Dermis blood vessel endothelial cell (primary cell): ENCODE measurements at places on chromosomes 1 and 21. TPM values are rescaled to one million over a fixed set of nuclear protein-coding genes. Genes with fewer than 3 reads are reported as not detected.

DNA sequence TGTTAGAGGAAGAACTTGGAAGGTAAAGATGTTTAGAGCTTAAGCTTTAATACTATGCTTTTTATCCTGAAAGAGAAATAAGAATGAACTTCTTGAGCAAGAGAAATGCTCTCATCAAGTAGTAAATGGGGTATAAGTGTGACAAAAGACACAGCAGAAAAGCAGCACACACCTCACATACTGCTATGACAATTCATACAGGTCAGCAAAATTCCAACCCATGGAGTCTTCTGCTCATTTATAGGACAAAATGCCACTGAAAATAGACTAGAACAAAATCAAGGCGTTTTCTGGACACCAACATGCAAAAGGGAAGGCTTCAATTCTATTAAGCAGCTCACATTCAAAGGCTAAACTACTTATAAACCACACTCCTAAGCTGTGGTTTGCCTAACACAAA is 61.2 kb downstream of the EYA3 start:
- DNase-seq: no peak

DNA sequence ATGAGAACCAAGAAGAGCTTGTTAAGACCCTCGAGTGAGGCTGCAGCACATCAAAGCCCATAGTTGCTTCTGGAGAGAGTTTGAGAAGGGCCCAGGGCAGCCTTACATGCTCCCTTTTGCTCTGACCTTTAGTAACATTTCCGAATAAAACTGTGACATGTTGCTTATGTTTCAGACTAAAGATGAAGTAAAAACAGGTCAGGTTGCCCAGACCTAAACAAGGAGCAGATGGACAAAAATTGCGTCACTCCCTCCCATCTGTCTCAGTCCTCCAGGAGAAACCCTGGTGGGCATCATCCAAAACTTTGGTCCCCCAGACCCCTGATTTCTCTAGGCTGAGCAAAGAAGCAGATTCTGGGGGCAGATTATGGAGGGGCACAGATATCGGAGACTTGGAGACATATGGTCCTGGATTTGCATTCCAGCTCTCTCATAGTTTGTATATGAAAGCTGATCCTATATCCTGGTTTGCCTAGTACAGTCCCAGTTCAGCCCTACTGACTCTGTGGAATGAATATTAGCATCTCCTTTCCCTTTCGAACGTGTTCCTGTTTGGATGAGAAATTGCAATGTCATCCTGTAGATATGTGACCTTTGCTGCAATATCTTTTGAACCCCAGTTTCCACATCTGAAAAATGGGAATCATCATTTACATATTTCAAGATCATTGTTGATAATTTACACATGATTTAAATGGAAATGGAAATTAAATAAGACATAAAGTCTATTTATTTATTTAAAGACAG is 304.9 kb upstream of the USP24 start:
- no peak for DNase-seq

- no peak for DNase-seq
Observed at GRCh38 chr1:238264951-238265350, 374.2 kb upstream of the ZP4 start.

DNA sequence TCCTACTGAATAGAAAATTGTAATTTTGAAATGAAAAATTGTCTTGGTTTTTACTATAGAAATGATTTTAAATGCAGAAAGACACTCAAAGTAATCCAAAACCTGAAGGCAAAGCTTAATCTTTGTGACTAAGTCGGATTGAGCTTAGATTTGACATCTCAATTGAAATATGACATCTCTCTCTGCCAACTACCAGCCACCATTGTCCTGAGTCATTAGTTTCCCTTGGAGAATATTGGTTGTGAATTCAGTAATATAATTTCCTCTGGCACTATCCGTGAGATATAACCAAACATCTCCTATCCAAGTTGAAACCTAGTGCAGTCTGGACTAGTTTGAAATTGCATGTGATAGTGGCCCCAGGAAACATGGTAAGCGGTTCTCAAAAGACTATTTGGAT is 37.1 kb downstream of the PLA2G4A start:
- DNase-seq: no peak

GRCh38 chr1:153985941-153986761 is at the start of gene RAB13:
RAB13 (minus strand) TSS chr1:153986339; CDS start chr1:153986236, 103 bp downstream.
- DNase-seq: peak; percentile 87

DNA sequence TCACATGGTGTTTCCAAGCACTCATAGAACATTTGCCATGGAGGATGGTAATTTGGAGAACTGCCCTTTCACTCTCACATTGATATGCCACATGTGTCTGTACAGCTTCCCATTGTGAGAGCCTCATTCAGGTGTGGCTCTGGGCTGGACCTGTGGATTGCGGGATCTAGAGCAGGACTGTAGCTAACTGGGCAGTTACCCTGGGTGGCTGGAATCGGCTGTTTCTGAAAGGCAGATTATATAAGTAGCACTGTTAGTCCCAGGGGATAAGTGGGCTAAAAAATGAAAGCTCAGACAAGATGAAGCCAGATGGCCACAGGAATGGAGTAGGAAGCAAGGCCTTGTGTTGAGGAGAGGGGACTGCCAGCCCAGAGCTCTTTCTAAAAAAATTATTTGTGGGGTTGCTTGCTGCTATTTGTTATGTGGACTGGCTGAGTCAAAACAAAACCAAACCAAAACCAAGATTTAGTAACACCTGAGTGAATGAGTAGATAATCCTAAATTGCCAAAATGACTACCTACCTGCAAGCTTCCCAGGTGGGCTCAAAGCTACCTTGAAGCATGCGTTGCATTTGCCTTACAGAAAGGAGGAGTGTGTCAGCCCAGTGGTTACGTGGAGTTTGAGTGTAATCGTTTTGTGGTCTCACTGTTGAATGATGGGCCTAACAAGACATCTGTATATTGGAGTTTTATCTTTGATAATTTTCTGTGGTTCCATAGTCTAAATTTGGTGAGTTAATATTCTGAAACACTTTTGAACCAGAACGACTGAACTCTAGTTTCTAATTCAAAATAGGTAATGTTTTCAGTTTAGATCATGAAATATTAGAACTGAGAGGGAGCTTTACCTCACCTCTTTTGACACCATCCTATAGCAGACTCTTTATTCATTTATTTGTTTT is 58.0 kb downstream of the SDCCAG8 start:
- DNase-seq: no peak

- DNase-seq: no peak
Observed at GRCh38 chr1:26533951-26534509, 4.5 kb downstream of the RPS6KA1 start.

- no peak for DNase-seq
Observed at GRCh38 chr1:96651517-96651916, 70.1 kb upstream of the PTBP2 start.

- DNase-seq: no peak
Observed at GRCh38 chr1:195709821-195710220, 898.4 kb downstream of the KCNT2 start.

DNA sequence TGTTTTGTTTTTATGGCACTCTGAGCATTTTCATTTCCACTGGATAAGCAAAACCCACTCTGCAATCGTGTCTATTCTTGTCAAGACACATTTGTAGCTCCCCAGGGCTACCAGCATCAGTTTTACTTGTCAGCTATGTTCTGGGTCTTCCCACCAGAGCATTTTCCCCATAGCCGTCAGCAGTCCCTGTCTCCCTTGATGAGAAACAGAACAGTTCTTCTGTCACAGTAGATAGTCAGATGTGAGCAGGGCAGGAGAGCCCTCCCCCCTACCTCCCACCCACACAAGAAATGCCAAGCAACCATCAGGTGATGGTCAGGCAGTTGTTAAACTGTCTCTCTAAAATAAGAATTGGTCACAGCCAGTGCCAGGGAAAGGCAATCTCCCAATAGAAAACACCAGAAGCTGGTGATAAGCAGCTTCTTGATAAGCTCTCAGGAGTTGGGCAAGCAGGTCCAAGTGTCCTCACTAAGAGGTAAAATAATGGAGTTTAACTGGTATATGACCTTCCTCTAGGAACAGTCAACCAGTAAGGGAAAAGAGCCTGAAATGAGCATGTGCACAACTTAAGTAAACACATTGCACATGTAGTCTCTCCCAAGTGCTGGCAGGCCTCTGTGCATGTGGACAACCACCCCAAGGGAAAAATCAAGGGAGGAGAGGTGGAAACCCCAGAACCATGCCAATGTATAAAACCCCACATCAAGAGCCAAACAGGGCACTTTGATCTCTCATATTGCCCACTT is 208.2 kb downstream of the S1PR1 start:
- DNase-seq: no peak

DNA sequence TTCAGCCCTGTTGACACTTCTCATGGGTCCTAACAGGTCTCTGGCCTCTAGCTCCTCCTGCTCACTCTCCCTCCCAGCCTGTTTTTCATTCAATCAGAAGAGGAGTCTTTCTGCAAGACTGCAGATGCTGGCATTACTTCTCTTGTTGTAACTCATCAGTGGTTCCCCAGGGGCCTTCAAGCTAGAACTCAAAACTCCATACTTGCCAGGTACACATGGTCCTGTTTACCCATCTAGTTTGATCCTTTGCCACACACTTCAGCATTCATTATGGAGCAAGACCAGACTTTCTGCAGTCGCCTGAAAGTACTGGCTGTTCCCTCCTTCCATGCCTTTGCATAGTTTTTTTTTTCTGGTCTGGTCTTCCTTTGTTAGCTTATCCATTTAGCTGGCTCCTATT is 47.9 kb downstream of the SERBP1 start:
- no peak for DNase-seq

DNA sequence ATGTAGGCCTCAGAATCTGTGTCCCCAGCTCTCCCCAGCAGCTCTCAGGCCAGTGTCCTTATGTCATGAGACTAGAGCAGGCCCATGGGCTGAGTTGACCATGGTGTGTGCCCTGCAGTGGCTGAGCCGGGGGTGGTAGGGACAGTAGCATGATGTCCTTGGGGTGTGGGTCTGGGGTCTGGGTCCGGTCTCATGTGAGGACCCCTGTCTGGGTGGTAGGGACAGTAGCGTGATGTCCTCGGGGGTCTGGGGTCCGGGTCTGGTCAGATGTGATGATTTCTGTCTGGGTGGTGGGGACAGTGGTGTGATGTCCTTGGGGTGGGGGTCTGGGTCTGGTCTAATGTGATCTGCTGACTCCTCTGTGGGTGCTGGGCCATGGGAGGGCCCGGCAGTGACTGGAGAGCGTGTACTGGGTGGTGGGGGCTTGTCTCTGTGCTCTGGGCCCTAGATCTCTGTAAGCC is 64.5 kb downstream of the OBSCN start:
- no peak for DNase-seq

DNA sequence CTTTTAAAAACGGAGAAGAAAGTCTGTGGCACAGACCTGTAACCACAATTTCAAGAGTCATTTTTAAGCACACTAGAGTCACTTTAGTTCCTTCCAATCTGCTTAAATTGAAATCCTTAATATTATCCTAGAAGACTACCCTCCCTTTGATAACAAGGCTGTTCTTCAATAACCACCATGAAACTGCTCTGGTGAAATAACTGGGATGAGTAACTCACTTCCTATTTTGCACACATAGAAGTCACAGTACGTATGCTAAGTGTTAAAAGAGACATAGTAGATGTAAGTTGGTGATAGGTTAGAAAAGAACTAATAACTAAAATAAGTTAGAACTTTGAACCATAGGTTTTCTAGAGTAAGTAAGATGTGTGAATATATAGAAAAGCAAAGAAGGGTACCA is 107.8 kb downstream of the NME7 start:
- DNase-seq: no peak

- no peak for DNase-seq
Observed at GRCh38 chr1:230979389-230979716, 459 bp downstream of the ARV1 start.

DNA sequence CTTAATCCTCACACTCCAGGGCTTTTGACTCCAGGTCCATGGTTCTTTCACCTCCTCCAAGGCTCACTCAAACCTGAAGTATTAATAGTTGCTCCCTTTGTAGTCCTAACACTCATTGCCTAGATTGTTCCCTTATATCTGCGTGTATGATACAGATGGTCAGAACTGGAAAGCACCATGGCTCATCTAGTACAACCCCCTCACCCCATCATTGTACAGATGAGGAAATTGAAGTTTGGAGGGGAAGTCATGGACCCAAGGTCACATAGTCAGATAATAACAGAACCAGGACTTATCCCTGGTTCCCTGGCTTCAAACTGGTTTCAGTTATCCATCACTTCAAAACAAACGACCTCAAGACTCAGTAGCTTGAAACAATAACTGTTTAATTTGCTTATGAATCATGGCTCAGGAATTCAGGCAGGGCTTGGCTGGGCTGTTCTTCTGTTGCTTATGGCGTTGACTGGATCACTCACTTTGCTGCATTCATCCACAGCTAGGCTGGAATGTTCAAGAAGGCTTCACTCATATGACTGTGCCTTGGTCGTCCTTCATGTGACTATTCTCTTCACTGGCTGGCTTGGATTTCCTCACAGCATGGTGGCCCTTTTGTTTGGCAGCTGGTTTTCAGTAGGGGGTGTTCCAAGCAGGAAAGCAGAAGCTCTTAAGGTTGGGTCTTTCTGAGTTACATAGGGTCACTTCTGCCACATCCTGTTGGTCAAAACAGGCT is 5.0 kb downstream of the NOS1AP start:
- DNase-seq: peak; percentile 21

- no peak for DNase-seq
Observed at GRCh38 chr1:64320922-64321614, 117.6 kb downstream of the UBE2U start.

DNA sequence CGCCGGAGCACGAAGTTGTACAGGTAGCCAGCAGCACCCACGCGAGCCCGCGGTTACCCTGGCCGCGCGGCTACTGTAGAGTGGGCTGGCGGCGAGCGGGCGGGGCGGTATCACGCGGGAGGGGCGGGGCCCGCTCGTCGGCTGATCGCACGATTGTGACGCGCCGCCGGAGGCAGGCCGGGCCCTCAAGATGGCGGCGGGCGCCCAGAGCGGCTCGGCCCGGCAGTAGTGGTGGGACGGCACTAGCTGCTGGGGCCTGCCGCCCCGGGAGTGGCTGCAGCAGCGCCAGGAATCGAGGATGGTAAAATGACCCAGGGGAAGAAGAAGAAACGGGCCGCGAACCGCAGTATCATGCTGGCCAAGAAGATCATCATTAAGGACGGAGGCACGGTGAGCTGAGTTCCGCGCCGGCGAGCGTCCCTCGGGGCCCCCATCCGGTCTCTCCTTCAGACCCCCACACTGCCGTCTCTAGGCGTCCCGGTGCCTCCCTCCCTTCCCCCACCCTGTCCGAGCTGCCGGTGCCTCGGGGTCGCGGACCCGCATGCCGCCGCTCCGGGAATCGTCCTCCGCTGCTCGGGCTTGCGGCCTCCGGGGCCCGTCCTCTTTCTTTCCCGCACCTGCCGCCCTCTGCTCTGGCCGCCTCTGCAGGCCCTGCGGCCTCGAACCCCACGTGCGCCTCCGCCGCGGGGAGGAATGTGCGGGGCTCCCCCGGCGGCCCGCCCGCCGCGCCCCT is 68.3 kb downstream of the SLC35A3 start:
- peak; percentile 93 for DNase-seq

Gene VPS45
- 25.4 and 31.9 TPM in 2 replicates for total RNA-seq

Gene TOMM20
- total RNA-seq: 65.7 and 83.6 TPM in 2 replicates

Gene VSIG8
- 0.09 TPM in 1 of 2 replicates, not detected in the other for total RNA-seq

Gene CITED4
- 3.9 and 8.0 TPM in 2 replicates for total RNA-seq

Gene PAPPA2
- under 0.01 and 0.05 TPM in 2 replicates for total RNA-seq

Gene LMO4
- total RNA-seq: 20.2 and 20.8 TPM in 2 replicates

Gene MFAP2
- 8.9 and 24.5 TPM in 2 replicates for total RNA-seq

Gene LYPD8
- total RNA-seq: 0.17 and 0.23 TPM in 2 replicates

Gene TARDBP
- total RNA-seq: 133 and 197 TPM in 2 replicates
